ENCODE measurements at places on chromosomes 7 and 10.

DNA sequence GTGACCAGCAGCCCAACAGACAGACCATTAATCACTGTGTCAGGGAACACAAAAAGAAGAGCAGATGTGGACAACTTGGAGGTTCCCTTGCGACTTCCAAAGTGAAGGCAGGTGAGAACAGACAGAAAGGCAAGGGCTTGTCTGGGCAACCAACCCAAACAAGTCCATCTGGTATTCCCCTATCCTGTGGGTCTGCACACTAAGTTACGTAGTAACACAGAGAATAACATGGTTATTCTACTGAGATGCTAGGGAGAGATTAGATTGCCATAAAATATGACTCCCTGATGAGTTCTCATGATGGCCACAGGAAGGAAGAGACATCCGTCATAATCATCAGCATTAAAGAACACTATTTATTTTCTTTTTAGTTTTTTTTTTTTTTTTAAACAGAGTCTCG is 252.2 kb downstream of the CALN1 start:
- DNase-seq = no peak

GRCh38 chr7:11317766-11318165 is 344.1 kb downstream of the PHF14 start:
- no peak for DNase-seq

GRCh38 chr10:78763651-78764395 is 304.9 kb upstream of the ZMIZ1 start:
- no peak for DNase-seq

GRCh38 chr7:2585446-2585845 is 26.7 kb downstream of the IQCE start:
- DNase-seq = no peak

DNA sequence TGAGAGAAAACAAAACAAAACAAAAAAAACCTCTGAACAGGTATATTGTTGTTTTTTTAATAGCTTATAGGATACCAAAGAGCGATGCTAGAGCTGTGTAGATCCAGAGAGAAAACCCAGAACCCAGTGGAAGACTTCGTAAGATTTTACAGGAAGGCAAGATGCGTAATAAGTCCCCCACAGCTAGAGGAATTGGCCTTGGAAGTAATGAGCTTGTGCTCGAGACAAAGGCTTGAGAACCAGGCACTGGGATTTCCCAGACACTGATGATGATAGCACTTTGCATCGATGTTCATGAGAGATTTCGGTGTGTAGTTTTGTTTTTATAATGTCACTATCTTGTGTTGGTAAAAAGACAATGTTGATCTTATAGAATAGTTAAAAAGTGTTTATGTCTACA is 821.5 kb upstream of the IGFBP3 start:
- no peak for DNase-seq

DNA sequence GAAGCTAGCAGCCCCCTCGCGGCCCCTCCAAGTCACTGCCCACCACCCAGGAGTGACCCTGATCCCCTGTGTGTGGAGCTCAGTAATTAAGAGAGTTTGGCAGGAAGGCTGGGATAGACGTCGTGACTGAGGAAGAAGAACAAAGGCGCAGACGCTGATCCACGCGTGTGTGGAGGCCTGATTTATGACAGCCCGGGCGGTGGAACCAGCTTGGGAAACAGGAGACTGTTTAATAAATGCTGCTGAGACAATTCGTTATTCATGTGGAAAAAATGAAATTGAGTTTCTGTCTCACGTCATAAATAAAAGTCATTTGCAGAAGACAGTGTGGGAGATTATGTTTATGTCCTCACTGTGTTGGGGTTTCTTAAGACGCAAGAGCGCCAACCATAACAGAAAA is 130.8 kb downstream of the ELFN1 start:
- no peak for DNase-seq

GRCh38 chr7:110801502-110801901 is 289.4 kb upstream of the LRRN3 start:
- DNase-seq = no peak

GRCh38 chr10:93300288-93300917 is 181.7 kb downstream of the MYOF start:
- DNase-seq = no peak

GRCh38 chr10:114990586-114990985 is 52.6 kb downstream of the TRUB1 start:
- DNase-seq = no peak

- no peak for DNase-seq
These were observed 37.7 kb upstream of the R3HCC1L start for GRCh38 chr10:98096731-98097130.

DNA sequence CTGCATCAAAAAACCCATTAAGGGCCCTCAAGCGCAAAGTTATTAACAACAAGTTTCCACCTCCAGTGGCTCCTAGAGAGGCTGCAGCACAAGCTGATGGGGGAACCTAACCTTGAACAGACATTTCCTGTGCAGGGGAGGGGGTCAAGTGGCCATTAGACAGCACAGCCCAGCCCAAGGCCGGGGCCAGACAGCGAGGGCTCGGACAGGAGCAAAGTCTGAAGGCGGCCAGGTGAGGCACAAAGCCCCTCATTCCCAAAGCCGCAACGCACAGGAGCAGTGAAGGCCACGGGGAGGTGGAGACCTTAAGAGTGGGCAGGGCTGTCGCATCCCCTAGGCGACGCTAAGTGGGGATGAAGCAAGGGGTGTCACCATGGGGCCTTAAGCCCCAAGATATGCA is 73.2 kb upstream of the ZNF746 start:
- no peak for DNase-seq

- no peak for DNase-seq
These were observed 16.0 kb upstream of the DPYSL4 start for GRCh38 chr10:132170561-132171361.

DNA sequence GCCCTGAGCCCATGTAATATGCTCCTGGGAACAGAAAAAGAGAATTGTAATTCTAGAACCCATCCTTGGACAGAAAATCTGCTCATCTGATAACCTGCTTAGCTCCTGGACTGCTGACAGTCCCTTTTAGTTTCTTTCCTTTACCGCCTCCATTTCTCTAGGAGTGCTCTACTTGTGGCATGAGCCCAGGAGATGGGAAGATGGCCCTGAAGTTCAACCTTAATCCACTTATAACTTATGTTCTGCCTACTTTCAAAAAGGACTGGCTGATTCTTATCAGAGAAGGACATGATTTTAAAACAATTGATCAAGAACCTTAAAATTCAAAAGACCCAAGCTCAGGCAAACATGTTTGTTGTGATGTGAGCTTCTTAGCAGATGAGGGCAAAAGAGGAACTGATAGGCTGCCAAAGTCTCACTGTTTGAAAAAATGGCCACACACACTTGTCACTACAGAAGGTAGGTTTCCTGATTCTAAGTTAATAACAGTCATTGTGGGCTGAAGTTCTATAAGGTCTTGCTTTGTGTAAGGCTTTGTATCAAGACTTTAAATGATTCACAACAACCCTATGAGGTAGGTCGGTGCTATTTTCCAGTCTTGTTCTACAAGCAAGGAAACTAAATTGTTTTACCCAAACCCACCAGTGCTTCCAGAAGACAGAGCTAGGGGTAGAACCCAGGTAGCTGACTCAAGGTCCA is 94.3 kb upstream of the AFAP1L2 start:
- DNase-seq = no peak

GRCh38 chr10:70162892-70163201 is 7.5 kb downstream of the SAR1A start:
- peak; percentile 71 for DNase-seq

- DNase-seq = no peak
These were observed 246.5 kb upstream of the MYO3A start for GRCh38 chr10:25687521-25687920.

GRCh38 chr7:92755680-92756079 is 80.7 kb downstream of the CDK6 start:
- DNase-seq = peak; percentile 55

- DNase-seq = no peak
These were observed 14.7 kb upstream of the CPED1 start for GRCh38 chr7:120973849-120974248.

GRCh38 chr7:47583739-47584535 is 2.0 kb upstream of the TNS3 start:
- no peak for DNase-seq

DNA sequence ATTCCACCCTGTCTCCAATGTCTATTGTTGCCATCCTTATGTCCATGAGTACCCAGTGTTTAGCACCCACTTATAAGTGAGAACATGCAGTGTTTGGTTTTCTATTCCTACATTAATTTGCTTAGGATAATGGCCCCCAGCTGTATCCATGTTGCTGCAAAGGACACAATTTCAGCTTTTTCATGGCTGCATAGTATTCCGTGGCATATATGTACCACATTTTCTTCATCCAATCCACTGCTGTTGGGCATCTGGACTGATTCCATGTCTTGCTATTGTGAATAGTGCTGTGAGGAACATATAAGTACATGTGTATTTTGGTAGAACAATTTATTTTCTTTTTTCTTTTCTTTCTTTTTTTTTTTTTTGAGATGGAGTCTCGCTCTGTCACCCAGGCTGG is 68.2 kb downstream of the TMEM178B start:
- DNase-seq = no peak

- no peak for DNase-seq
These were observed 28.1 kb upstream of the NFKB2 start for GRCh38 chr10:102367441-102367840.

- DNase-seq = no peak
These were observed 351.0 kb downstream of the ANKRD7 start for GRCh38 chr7:118575393-118575948.

GRCh38 chr7:134449680-134450079 is 9.2 kb downstream of the AKR1B1 start:
- no peak for DNase-seq

DNA sequence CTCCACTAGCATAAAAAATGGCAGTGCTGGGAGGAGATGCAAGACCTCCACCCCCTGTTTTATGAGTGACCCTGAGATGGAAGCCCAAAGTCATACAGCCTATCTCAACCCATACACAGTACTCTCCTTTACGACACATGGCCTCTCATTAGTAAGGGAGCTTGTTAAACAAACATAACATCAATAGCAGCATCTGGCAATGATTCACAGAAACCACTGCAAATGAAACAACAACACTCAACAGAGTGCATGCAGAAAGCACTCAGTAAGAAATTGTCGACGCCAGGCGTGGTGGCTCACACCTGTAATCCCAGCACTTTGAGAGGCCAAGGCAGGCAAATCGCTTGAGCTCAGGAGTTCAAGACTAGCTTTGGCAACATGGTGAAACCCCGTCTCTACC is 27.5 kb upstream of the FIGNL1 start:
- DNase-seq = no peak

DNA sequence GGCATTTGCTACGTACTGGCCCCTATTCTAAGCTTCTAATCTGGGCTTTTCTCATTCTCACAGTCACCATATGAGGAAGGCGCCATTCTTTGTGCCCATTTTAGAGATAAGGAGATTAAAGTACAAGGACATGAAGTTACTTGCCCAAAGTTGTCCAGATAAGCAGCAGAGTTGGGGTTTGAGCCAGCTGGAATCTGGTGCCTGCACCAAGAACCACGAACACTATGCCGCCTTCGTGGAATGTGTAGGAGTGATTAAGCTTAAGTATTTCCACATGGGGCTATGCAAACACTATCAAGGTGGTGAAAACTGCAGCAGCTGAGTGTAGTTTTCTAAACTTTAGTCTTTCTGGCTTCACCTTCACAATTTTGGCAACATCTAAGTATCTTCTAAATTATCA is 342.7 kb upstream of the ETV1 start:
- no peak for DNase-seq

GRCh38 chr7:85196696-85197095 is 9.8 kb upstream of the SEMA3D start:
- DNase-seq = no peak

DNA sequence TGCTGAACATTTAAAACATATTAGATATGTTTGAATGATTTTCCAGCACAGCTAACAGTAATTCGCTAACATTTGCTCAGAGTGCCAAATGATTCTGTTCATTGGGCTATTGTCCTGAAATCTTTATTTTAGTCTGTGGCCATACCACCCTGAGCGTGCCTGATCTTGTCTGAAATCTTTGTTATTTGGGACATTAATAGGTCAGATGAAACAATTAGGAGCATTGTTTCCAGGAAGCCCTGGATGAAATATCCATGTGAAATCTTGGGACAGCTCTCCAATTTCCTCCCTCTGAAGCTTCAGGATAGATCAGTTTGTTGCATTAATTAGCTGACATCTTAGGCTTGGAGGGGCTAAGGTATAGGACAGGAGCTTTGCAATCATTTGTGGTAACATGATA is 512.0 kb downstream of the KIF20B start:
- DNase-seq = no peak

DNA sequence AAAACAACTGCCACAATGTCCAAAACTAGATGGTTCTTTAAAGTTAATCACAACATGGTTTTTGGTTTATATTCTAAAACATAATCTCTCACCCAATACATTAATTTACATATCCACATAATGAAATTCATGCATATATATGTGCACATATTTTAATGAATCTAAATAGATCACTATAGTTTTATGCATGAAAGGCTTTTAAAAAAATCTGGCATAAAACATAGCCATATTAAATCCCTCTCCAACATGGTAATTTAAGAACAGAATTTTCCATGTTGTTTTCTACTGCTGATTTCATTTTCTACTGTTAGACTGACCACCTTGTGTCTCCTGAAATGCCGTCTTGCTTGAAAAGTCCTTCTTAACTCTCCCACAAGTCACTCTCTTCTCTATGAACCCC is 196.1 kb upstream of the AOAH start:
- DNase-seq = no peak

DNA sequence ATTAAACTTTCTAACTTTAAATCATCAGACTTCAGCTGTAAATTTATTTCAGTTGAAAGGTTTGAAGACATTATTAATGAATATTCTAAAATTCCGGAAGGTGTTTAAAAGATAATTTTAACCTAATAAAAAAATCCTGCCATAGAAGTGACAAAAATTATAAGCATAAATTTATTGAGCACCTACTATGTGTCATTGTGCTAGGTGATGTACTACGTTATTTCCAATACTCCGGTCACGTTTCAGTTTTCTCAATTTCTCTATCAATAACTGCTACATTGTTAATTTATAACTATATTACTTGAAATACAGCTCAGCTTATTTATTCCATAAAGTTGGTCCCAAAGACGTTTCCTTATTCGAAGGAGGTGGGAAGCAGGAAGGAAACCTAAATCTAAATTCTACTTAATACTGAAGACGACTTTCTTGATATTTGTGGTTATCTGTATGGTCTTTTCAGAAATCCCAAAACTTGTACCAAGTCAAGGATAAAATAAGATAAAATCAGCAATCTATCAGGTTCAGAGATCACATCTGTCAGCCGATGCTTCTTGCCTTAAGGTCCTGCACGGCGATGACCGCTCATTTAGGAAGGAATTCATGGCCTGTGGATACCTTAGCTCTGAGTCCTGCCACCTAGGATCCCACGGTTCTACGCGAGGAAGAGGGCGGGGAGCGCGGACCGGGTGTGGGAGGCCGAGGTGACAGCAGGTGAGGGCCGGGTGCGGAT is 1.2 kb upstream of the ZEB1 start:
- DNase-seq = no peak

GRCh38 chr10:70060389-70060788 is 7.7 kb downstream of the MACROH2A2 start:
- no peak for DNase-seq
